Stimulated activated CD4-positive, alpha-beta T cell treated with anti-CD3 and anti-CD28 coated beads, Interleukin-15, amount 100 ng/mL, for 1 hour (primary cell): ENCODE measurements at places on chromosomes 16 and 17.

- no peak for DNase-seq
Measured at GRCh38 chr17:81673561-81674258, 7.2 kb downstream of the CCDC137 start.

- no peak for DNase-seq
Measured at GRCh38 chr16:79188115-79188738, 412.3 kb downstream of the MAF start.

DNA sequence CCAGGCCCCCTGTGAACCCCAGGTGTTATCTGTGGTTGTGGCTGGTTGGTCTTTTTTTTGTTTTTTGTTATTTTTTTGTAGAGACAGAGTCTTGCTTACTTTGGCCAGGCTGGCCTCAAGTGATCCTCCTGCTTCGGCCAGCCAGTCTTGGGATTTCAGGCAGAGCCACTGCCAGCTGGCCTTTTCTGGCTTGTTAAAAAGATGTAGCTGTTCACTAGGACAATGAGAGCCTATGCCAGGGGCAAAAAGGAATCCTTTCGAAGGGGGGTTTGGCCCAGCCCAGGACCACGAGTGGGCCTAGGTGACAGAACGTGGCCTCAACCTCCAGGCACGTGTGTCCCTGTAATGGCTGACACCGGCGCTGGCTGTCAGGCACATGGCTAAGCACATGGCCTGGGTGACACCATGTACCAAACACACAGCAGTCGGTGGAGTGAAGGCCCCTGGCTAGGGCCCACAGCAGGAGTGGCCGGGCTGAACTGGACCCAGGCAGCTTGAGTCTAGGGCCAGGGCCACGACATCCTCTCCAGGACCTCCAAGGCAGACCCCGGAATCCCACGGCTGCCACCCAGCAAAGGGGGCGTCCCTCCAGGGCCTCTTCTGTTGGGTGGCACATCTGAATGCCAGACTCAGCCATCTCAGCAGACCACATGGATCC is 6.9 kb upstream of the SLC38A8 start:
- DNase-seq = no peak

GRCh38 chr17:46163929-46164594 is 29.2 kb downstream of the KANSL1 start:
- DNase-seq = no peak

GRCh38 chr16:35308674-35309073 is 1849.3 kb downstream of the TP53TG3F start:
- DNase-seq = no peak

GRCh38 chr17:64152428-64153125 is 22.6 kb upstream of the ERN1 start:
- no peak for DNase-seq

GRCh38 chr16:57531253-57531575 is 5.2 kb downstream of the CCDC102A start:
- DNase-seq = no peak

DNA sequence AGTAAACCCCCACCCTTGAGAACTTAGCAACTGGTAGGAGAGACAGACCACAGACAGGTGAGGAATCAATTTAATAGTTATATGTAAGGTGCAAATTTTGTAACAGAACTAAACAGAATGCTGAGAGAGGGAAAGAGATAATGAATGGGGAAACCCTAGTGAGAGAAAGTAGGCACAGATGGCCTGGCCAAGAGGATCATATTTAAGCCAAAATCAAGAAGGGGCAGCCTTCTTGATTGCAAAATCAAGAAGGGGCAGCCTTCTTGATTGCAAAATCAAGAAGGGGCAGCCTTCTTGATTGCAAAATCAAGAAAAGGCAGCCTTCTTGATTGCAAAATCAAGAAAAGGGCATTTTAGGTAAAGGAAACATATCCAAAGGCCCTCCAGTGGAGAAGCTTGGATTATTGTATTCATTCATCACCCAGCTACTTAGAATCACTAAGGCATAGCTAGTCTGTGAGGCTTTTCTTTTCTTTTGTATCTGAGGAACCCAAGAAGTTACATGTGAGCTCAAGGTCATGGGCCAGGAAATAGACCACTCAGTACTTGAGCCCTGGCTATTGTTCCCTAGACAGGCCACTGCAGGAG is 190.6 kb downstream of the CYLD start:
- DNase-seq = no peak

- no peak for DNase-seq
Measured at GRCh38 chr17:21678393-21679081, 13.8 kb upstream of the KCNJ18 start.

GRCh38 chr17:58191241-58191896 is 1.2 kb upstream of the EPX start:
- DNase-seq = no peak

DNA sequence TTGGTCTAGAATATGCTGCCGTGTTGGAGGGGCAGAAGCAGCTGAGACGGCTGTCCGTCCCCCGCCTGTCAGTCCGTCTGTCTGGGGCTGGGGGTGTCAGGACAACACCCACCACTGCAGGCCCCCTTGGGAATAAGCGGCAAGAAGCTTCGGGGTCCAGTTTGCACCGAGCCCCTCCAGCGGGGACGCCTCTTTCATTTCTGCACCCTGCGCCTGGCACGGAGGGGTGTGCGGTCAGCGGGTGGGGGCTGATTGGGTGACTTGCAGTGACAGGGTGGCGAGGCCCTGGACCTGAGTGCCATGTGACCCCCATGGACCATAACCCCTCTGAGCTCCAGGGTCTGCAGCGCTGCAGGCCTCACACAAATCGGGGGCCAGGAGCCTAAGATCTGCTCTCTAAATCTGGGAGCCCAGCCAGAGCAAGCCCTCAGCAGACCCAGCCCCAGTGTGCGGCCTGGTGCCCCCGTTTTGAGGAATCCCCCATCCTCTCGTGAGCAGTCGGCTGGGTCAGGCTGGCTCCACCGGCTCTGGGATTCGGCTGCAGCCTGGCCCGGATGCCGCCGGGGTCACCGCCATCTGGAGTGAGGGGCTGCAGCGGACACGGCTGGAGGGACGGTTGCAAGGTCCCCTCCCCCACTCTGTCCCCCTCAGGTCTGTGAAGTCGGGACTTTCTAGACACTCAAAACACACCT is 8.3 kb downstream of the CBFA2T3 start:
- no peak for DNase-seq

DNA sequence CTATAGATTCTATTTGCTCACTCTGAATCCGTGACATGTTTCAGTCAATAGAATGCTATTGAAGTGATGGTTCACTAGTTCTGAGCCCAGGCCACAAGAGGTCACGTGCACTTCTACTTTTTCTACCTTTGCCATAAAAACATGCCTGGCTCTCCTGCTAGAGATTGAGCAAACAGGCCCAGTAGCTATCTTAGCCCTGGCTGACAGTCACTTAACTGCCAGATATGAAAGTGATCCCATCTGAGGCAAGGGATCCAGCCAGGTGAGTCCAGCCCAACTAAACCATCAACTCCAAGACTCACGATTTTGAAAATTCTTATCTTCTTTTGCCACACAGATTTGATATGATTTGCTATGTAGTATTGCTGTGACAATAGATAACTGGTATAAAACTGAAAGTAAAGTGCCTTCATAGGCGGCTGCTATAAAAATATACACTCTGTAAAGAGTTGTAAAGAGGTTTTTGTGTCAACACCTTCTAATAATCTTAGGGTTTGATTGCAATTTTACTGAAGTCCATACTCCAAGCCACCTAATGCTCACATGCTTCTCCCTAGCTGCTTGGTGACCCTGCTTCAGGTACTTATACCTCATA is 937.7 kb upstream of the SOX9 start:
- no peak for DNase-seq

DNA sequence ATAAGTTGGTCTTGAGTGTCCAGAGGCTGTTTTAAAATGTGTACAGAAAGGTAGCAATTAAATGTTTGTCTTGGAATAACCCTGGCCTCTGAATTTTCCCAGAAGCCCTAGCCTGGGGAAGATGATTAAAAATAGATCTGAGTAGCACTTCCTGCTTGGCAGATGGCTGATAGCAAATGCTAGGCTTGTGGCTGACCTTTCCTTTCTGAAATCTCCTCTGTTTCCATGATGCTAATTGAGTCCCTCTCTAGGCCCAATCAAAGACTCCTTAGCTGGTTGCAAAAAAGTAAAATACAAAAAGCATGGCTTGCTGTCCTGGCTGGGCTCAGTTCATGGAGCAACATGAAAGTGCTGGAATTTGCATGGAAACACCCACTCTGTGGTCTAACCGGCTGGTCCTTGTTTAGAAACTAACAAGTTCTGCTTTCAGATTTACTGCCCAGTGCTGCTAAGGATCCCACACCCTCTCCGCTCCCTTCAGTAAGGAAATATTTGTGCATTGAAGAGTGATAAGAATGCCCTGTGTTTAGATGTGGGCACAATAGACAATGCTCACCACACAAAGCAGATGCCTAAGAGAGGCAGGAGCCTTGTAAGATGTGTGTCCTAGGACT is 40.8 kb downstream of the YPEL2 start:
- no peak for DNase-seq

GRCh38 chr17:1492249-1493206 is at the start of gene MYO1C:
Gene MYO1C (minus strand): TSS chr17:1492686. CDS start chr17:1492487, 199 bp downstream.
- DNase-seq = no peak

DNA sequence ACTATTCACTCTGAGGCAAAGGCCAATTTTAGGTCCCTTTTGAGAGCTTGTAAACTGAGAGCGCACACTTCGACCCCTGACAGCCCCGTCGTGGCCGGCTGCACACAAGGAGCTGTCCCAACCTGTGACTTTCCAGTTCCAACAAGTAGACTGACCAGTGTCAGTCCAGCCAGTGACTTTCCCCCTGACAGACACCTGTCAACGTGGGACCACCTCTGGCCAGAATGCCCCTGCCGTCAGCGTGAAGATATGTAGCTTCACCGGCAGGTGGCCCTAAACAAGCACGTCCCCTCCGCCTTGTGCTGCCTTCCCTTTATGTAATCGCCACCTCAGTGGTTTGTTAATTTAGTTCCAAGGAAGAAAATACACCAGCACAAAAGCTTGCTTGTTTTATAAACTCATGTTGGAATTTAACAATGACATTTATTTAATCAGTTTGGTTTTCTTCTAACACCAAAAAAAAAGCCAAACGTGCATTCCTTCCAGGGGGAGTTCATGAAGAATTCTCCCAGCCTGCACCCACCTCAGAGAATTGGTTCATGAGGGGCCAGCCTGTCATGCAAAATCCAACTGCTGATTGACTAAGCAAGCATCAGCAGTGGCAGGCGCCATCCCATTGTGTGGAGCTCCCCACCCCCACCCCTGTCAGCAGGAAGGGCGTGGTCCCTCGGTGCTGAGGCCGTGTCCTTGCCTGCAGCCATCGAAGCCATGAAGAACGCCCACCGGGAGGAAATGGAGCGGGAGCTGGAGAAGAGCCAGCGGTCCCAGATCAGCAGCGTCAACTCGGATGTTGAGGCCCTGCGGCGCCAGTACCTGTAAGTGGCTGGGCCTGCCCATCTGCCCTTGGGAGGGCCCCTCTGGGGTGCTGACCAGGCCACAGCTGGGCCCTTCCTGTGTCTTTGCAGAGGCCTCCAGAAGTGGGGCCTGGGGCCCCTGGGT is 33.9 kb downstream of the PLD6 start:
- no peak for DNase-seq

DNA sequence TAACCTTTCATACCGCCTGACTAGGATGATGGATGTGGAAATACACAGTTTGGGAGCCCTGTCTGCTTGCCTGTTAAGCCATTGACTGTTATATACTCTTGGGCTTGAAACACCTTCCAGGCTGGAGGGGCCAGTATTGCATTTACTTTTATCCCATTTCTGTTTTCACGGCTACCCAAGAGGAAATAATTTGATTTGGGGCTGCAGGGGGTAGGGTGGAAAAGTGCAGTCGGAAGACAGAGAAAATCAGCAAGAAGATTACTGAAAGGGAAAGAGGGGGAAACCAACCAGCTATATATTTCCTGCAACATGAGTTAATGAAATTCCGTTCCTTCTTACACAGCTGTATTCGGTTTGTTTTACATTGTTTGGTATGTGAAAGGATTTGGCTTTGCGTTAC is 202.5 kb downstream of the CDH13 start:
- DNase-seq = no peak

- DNase-seq = no peak
Measured at GRCh38 chr17:50182783-50183420, 17.1 kb downstream of the SGCA start.
